ENCODE measurements at places on chromosomes 7 and 10. TPM values are rescaled to one million over a fixed set of nuclear protein-coding genes. Genes with fewer than 3 reads are reported as not detected.

Gene IPMK
- total RNA-seq, result 8.6 TPM

Gene PTPRE
- 0.93 TPM for total RNA-seq

Gene DYDC2
- total RNA-seq, result 6.9 TPM

Gene ENO4
- 0.84 TPM for total RNA-seq

Gene ZNF804B
- not detected for total RNA-seq

Gene NCF1
- total RNA-seq, result not detected

Gene KCNH2
- 11.1 TPM for total RNA-seq

Gene ZNF727
- total RNA-seq, result not detected

Gene GRK5
- 6.2 TPM for total RNA-seq

Gene WNT16
- not detected for total RNA-seq

Gene UCMA
- not detected for total RNA-seq

Gene RGS10
- 12.0 TPM for total RNA-seq

Gene NKX2-3
- not detected for total RNA-seq
